NCI-H187 (cell line): ENCODE measurements at places on chromosomes 12 and 14.

DNA sequence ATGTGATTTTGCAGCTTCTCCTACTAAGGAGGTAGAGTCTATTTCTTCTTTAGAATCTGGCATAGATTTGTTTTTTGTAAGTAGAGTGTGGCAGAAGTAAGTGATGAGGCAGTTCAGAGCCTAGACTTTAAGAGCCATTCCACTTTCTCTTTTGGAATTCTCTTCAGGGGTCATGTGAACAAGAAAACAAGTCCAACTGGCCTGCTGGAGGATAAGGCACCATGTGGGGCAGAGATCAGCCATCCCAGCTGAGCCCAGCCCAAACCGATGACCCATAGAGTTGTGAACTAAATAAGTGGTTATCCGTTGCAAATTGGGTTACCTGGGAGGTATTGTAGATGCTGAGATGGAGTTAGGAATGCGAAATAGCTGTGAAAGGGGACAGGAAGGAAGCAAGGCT lies 60.3 kb upstream of the TBPL2 start:
- DNase-seq: no peak

DNA sequence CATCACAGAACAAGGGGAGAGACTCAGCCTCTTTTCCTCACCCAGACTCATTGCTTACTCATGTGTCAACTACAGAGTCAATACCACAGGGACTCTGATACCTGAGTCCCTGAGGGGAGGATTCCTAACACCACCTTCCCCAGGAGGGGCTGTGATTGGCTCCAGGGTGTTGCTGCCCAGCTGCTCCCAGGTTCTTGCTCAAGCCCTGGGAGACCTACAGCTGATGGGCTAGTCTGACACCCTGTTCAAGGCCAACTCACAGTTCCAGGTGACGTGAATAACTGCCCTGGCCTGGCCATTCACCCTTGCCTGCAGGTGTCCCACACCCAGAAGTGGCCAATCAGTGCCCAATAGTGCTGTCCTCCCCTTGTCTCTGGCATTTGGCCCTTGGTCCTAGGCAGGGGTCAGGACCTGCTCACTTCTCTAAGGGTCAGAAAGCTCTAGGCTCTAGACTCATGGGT lies 8.6 kb downstream of the SPRYD4 start:
- DNase-seq: no peak

DNA sequence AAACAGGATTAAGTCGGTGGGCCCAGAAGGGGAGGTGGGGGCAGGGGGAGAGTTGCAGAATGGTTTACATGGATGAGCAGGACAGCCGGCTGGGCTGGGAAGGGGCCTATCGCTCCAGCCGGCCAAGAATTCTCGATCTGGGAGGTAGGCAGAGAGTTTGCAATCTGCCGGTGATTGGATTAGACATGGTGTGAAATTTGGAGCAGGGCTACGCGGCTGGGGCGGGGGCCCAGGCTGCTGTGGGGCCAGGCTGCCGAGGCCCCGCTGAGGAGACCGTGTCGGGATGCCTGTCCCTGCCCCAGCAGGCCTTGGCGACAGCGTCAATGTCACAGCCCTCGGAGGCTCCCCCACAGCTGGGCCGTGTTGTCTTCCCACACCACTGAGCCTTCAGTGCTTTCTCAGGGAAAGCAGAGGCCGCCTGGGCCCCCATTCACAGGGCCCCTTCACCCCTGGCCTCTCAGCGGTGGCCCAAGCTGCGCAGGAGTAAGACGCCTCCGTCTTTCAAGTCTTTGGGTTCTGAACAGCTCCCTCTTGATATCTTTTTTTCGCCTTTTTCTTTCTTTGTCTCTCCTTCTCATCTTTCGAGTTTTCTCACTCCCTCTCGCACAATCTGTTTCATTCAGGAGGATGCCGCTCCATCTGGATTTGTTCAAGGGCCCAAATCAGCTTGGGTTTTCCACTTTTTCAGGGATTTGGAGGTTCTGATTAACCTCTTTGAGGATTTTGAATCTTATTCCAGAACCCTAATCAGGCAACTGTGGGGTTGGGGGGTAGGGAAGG lies 117.5 kb upstream of the PARP11 start:
- DNase-seq: no peak

DNA sequence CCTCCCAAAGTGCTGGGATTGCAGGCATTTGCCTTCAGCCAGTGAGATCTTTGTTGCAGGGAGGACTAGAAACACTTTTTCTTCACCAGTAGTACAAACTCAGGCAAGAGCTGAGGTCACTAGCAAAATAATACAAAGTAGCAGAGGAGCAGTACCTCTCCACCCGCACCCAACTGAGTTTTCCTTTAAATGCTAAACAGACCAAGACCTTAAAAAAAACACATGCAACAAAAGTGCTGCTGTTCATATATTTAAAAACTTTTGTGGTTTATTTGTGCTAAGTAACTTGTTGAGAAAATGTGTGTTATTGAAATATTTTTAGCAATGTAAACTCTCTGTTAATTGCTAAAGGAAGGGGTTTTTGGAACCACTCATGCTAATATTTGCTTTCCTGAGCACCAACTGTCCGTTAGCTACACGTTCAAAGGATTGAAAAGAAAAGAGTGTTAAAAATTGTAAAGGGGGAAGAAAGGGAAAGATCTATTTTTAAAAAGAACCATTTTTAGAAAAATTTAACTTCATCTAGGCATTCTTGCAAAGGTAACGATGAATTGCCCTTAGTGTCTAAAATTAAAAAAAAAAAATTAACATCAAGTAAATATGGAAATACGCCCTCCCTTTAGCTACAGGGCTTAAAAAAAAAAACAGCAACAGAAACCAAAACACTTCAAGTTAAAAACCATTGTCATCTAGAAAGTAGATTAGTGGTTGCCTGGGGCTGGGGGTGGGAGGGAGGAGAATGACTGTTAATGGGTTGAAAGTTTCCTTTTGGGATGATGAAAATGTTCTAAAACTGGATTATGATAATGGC lies 114.0 kb upstream of the KRAS start:
- DNase-seq: no peak

DNA sequence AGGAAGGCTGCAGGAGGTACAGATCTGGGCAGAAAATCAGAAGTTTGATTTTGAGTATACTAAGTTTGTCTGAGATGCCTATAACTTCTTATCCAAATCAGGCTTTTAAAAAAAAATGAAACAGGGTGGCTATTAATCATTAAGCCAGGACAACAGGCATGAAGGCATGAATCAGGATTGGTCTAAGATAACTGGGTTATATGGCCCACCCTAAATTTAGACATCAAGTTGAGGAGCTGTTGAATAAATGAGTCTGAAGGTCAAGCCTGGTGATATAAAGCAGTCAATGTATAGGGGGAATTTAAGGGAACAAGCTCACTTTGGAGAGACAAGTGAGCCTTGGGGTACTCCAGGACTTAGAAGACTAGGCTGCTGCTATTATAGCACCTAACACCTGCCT lies 28.6 kb downstream of the NEK9 start:
- no peak for DNase-seq

GRCh38 chr14:104966261-104966865 lies 11.8 kb downstream of the AHNAK2 start:
- DNase-seq: no peak

- no peak for DNase-seq
These were observed 27.4 kb downstream of the PALS1 start for GRCh38 chr14:67268426-67269150.

- no peak for DNase-seq
These were observed 180.0 kb downstream of the KITLG start for GRCh38 chr12:88400302-88400701.

GRCh38 chr12:73124480-73124879 lies 852.3 kb downstream of the TRHDE start:
- no peak for DNase-seq
